ENCODE measurements at places on chromosomes 12 and 14.
A peak's percentile ranks its signal among the peaks of the same experiment; 100 is the strongest.

GRCh38 chr14:63486738-63487137 is 56.4 kb downstream of the PPP2R5E start:
- no peaks in the 10 kb centered on the region for H3K4me1 ChIP-seq
- DNase-seq, result no peak
- H3K27ac ChIP-seq, result no peak overlapping the region
- no peaks in the 10 kb centered on the region for H3K27me3 ChIP-seq

DNA sequence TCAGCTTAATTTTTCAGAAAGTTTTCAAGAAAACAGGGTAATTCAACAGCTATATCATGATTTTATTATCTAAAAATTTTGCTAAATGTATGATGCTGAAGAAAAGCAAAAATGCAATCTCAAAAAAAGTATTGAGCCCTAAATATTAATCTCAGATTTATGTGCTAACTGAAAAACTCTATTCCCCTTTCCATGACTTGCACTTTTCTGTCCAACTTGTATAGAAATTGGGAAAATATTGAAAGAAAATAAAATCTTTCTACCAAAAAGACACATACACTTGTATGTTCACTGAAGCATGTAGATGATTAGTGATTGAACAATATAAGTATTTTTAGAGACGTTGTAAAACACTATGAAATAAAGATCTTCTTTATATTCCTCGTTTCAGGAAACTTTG is 368.0 kb upstream of the ATXN7L3B start:
- no peak overlapping the region for H3K4me3 ChIP-seq
- H3K27ac ChIP-seq, result no peak overlapping the region
- H3K4me1 ChIP-seq, result no peaks in the 10 kb centered on the region
- DNase-seq, result no peak

DNA sequence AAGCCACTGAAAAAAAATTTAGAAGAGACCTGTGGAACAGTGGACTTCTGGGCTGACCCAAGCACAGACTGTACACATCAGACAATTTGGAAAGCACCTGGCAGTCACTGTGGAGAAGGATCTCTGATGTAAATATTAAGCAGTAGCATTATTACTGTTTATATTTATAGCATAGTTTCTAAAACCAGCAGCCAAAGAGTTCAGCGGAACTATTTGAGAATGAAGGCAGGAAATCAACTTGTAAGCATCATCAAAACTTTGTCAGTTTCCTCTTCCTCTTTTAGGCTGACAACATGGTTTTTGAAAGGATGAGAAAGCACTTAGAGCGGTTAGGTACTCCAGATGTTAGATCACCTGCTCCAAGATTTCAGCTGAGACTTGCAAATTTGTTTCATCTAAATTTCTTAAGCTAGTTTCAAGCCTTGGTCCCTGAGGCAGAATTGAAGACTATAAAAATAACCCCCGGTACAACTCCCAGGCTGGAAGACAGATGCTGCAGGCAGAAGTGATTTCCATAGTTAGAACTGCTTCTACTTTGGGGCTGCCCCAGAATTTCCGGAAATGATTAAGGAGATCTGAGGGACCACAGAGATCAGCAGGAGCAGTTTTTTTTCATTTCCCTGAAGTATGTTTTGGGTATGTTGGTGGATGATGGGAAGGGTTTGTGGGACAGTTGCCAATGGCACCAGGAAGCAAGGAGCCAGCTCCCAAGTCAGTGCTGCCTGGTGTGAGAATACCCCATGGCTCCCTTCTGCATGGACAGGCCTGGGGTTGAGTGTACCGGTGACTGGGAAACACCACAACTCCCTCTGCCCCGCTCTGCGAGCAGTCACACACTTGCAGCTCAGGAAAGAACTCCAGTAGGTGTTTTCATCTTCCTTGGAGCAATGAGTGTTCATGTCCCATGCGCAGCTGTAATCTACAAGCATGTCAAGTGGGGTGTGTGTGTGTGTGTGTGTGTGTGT is 354.5 kb downstream of the NUAK1 start:
- no peaks in the 10 kb centered on the region for H3K27me3 ChIP-seq
- DNase-seq, result no peak
- no peaks in the 10 kb centered on the region for H3K36me3 ChIP-seq
- no peaks in the 10 kb centered on the region for H3K4me1 ChIP-seq
- H3K27ac ChIP-seq, result no peak overlapping the region
- H3K4me3 ChIP-seq, result no peak overlapping the region

DNA sequence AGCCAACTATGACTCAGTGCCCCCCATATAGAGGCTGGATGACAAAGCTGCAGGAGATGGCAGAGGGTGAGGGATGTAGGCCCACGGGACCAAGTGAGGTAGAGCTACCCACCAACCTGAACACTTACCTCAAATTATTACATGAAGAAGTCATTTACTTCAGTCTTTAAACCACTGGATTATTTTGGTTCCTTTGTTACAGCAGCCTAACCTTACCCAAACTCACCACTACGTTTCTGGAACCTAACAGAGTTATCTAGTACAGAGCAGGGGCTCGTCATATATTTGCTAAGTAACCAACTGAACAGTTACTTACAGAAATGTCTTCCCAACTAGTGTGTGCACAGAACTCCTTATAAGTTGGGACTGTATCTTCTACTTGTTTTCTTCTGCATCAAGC is 85.2 kb upstream of the IGF1 start:
- no peaks in the 10 kb centered on the region for H3K4me1 ChIP-seq
- H3K36me3 ChIP-seq, result no peaks in the 10 kb centered on the region
- H3K27ac ChIP-seq, result no peak overlapping the region
- no peak for DNase-seq
- no peaks in the 10 kb centered on the region for H3K27me3 ChIP-seq

- H3K36me3 ChIP-seq, result no peaks in the 10 kb centered on the region
- no peaks in the 10 kb centered on the region for H3K27me3 ChIP-seq
- no peak overlapping the region for H3K27ac ChIP-seq
- no peak overlapping the region for H3K4me3 ChIP-seq
These were observed 190.4 kb downstream of the NUAK1 start for GRCh38 chr12:105948331-105948730.

- H3K27ac ChIP-seq, result no peak overlapping the region
- no peaks in the 10 kb centered on the region for H3K27me3 ChIP-seq
- H3K4me1 ChIP-seq, result peaks cover 21% of the 10 kb centered on the region
- H3K36me3 ChIP-seq, result no peaks in the 10 kb centered on the region
- H3K4me3 ChIP-seq, result no peak overlapping the region
- peak; percentile 95 for DNase-seq
These were observed 49.7 kb downstream of the PSMA6 start for GRCh38 chr14:35341751-35342488.

DNA sequence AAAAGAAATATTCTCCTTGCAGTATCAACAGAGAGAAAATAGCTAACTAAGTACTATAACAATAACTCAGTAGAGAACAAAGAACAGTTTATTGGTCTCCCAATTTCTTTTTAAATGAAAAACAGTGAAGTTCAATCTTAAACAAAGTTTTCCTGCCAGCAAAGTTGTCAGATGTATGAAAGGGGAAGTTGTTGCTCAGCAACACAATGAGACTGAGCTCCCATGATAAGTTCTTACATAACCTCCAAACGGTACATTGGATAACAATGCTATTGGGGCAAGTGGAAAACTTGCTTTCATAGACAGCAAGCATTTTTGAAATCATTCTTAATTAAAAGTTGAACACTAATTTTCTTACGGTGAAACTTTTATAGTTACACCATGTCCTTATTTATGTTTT is 94.9 kb downstream of the ALG10B start:
- H3K36me3 ChIP-seq, result no peaks in the 10 kb centered on the region
- no peaks in the 10 kb centered on the region for H3K4me1 ChIP-seq
- no peak for DNase-seq
- H3K27ac ChIP-seq, result peak overlapping the region; percentile 60
- H3K27me3 ChIP-seq, result no peaks in the 10 kb centered on the region
- no peak overlapping the region for H3K4me3 ChIP-seq

DNA sequence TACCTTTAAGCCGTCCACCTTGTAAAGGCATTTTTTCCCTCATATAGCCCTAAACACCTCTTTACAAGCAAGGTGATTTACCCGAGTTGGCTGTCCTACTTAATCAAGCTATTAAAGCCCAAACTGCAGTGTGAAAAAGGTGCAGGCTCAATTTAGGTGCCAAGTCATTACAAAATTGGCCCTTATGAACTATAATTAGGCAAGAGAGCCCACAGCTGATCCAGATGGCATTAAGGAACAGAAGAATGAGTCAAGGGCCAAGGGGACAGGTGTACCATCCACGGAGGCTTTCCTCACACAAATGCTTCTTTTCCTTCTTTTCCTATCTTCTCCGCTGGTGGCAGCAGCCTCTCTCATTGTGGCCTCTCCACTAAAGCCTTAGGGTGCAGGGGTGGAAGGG is 90.5 kb downstream of the TTC8 start:
- H3K4me3 ChIP-seq, result no peak overlapping the region
- H3K27ac ChIP-seq, result no peak overlapping the region
- no peaks in the 10 kb centered on the region for H3K36me3 ChIP-seq
- no peaks in the 10 kb centered on the region for H3K4me1 ChIP-seq
- H3K27me3 ChIP-seq, result no peaks in the 10 kb centered on the region
- DNase-seq, result no peak

GRCh38 chr12:70045514-70045913 is 197.7 kb upstream of the CNOT2 start:
- no peak overlapping the region for H3K4me3 ChIP-seq
- no peak overlapping the region for H3K27ac ChIP-seq
- H3K4me1 ChIP-seq, result peaks cover 4% of the 10 kb centered on the region
- H3K36me3 ChIP-seq, result no peaks in the 10 kb centered on the region
- DNase-seq, result no peak

DNA sequence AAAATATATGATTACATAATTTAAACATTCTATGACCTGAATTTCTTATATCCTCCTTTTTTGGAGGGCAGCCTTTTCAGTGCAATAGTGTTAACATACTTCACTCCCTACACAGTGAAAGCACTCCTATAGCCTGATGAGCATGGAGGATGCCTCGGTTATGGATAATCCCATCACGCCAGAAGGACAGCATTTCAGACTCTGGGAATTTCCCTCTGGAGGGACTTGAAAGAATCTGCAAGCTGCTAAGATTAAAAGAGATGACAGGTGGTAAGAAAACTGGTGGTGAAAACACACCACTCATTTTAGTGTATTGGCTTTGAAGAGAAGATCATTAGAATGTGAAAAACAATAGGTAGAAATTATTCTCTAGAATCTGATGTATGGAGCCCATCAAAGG is 99.3 kb upstream of the LMNTD1 start:
- H3K27ac ChIP-seq, result no peak overlapping the region
- H3K27me3 ChIP-seq, result no peaks in the 10 kb centered on the region
- H3K4me3 ChIP-seq, result no peak overlapping the region
- H3K36me3 ChIP-seq, result no peaks in the 10 kb centered on the region
- DNase-seq, result no peak

DNA sequence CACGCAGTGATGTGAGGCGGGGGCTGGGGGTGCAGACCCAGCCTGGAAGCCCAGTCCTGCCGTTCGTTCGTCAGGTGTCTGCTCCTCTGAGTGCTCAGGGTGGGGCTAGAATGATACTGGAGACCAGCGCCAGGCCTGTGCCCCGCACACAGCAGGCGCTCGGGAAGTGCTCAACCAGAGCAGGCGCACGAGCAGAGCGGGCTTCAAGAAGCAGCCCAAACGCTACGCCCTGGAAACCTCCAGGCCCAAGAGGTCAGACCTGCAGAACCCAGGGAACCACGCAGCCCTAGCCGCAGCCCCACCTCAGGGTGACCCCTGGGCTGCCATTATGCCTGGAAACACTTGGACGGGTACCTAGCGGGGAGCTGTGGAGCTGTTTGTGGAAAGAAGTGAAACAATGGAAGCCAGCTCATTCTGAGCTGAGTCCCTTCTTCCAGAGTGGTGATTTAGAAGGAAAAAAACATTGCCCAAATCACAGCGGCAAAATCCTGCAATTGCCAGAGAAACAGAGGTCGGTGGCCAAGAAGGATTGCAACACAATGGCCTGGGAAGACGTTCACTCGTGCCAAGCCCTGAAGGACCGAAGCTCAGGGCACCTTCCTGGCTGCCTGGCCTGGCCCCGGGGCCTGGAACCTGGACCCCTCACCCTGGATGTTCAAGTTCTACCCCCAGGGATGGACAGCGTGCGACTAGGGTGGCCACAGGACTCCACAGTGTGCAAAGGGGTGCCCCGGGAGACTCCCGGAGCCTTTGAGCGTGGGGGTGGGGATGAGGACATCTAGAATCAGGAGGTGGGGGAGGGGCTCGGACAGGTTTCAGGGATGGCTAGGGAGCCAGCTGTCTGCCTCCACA is 40.4 kb upstream of the DIO3 start:
- peaks cover 2% of the 10 kb centered on the region for H3K4me1 ChIP-seq
- no peaks in the 10 kb centered on the region for H3K36me3 ChIP-seq
- H3K27ac ChIP-seq, result no peak overlapping the region

DNA sequence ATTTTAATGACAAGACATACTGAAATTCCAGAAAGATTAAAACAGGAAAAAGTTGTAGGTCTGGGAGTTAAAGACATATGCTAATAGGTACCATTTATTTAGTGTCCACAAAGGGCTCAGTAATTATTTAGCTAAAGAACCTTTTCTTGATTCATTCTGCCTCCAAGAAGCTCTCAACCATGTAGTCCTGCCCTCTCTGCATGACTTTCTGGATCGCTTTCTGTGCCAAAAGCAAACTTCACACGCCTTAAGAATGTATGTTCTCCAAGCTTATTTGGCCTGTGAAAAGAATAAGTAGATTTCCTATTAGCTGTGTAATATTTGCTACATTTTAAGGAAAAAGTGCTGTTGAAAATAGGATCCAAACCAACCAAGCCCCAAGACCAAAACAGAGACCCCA is 291.7 kb downstream of the C12orf75 start:
- no peaks in the 10 kb centered on the region for H3K36me3 ChIP-seq
- no peaks in the 10 kb centered on the region for H3K27me3 ChIP-seq
- peak overlapping the region; percentile 52 for H3K27ac ChIP-seq
- no peaks in the 10 kb centered on the region for H3K4me1 ChIP-seq
- H3K4me3 ChIP-seq, result no peak overlapping the region

DNA sequence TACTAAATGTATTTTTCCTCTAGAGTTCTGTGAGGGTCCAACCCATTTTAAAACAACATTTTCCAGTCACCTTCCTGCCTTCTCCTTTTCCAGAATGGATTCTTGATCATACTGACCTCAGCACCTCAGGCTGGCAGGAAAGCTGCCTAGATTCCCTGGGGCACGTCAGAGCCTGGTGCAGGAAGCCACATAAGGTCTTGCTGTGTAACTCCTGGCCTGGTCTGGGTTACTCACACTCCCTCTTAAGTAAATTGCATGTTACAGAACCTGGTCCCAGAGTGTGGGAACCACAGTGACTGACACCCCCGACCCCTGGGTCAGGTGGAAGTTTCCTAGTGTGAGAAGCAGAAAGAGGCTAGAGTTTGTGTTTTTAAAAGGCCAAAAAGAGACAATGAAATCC is 209.8 kb downstream of the SPTSSA start:
- H3K4me3 ChIP-seq, result no peak overlapping the region
- no peak for DNase-seq
- H3K4me1 ChIP-seq, result no peaks in the 10 kb centered on the region
- no peaks in the 10 kb centered on the region for H3K36me3 ChIP-seq
- H3K27me3 ChIP-seq, result no peaks in the 10 kb centered on the region
